ENCODE measurements at places on chromosomes 13 and 19.

DNA sequence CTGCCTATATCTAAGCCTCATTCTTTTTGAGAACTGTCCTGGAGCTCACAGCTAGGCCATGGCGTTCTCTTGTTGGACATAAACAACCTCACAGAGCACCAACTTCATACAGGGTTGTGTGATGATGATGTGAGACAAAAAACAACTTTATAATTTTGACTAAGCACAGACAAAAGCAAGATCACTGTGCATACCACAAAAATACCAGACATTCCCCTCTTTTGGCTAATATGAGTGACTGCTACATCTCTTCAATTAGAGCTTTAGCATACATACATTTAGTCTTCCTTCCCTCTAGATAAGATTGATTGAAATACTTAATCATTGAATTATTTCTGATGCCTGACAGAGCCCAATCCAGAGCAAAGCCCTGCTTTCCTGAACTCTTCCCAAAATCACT is 8.3 kb downstream of the MAB21L1 start:
- no peak for DNase-seq

DNA sequence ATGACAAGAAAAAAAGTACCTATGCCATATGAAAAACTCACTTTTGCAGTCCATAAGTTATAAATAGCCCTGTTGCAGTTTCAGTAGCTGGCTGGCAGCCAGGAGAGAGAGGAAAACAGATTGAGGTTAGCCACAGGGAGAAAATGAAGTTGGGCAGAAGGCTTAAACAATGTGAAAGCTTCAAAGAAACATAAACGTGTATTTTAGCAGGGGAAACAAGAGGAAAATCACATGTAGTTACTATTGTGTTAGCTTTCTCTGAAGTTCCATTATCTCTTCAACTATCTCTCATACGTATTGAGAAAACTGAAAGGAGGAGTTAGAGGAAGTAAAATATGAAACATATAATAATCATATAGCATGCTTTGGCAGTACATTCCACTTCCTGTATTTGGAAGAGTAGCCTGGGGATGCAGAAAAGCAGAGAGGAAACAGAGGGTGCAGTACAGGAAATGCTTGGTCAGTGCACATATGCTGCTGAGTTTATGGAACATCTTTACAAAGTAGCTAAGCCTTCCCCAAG is 1551.1 kb downstream of the EFNB2 start:
- no peak for DNase-seq

DNA sequence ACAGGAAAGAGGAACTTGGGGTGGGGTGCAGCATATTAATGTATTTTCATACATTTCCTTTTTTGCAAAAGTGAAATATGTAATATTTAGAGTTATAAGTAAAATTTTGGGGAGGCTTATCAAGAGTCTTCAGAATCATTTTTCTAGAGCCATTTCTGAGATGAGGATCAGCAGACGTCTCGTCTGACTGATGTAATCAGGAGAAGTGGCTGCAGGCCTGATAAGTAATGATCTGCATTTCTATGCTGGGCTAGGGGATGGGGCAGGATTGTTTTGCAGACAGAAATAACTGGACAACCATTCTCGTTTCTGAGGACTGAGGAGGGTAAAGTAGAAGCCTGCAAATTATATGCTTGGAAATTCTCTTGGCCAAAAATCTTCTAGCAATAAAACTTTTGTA is 89.2 kb upstream of the ARGLU1 start:
- no peak for DNase-seq

DNA sequence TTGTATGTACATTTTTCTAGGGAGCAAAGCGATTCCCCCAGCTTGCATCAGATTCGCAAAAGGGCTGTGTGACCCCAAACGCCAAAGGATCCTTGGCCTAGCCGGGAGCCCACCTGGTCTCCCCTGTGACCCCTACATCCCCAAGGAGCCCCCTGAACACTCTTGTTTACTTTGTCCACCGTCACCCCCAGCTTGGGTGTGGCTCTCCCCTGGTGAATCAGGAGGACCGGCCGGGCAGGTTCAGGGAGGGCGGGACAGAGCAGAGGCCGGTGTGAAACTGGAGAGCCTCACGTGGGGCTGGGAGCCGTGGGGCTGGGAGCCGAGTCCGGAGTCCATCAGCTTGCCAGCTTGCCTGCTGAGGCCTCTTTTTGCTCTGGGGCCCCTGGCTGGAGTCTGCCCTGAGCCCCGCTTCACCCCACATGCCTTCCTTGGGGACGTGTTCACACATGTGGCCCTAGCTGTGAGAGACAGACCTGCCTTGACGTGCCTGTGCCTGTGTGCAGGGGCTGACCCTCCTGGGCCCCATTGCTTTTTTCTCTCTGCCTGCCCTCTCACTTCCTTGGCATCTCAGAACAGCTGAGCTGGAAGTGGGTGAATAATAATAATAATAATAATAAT is 2.0 kb downstream of the ITPKC start:
- DNase-seq, result no peak

- no peak for DNase-seq
Observed at GRCh38 chr19:56356944-56357343, 36.4 kb downstream of the ZNF582 start.

- DNase-seq, result no peak
Observed at GRCh38 chr13:79867254-79867653, 386.3 kb downstream of the NDFIP2 start.

DNA sequence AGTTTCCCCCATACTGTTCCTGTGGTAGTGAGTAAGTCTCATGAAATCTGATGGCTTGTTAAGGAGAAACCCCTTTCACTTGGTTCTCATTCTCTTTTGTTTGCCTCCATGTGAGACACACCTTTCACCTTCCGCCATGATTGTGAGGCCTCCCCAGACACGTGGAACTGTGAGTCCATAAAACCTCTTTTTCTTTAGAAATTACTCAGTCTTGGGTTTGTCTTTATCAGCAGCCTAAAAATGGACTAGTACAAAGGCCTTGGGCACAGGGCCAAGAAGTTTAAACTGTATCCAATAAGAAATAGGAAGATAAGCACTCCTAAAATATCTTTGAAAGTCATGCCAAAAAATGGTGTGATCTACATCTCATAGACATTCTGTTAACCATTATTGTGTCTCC is 176.9 kb downstream of the TBC1D4 start:
- DNase-seq, result no peak

DNA sequence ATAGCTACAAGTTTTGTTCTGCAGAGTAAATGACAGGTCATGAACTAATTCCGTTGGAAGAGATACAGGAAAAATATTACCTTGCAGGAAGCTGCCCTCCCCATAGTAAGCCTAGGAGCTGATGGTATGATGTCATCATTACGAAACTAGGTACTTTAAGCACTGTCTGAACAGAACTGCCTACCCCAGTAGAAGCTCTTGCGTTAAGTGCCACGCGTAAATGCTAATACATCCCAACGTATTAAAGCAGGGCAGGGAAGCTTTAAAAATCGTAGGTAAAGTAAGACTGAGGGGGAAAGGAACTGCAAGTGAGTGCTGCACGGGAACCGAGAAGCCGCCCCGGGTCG is 572 bp downstream of the UGGT2 start:
- no peak for DNase-seq

DNA sequence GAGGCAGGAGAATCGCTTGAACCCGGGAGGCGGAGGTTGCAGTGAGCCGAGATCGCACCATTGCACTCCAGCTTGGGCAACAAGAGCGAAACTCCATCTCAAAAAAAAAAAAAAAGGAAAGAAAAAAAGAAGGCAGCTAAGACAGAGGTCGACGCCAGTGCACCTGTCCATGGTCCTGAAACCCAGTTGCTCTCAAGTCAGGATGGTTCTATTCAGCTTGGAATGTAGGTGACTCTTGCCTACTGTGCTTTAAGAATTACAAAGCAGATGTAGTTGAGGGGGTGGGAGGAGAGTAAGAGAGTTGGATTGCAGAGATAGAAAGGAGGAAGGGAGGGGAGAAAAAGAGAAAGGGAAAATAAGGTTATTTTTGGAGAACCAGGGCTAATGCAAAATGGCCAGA is 18.7 kb downstream of the CACNG7 start:
- DNase-seq, result no peak

- no peak for DNase-seq
Observed at GRCh38 chr13:111338841-111339240, 18.4 kb downstream of the TEX29 start.

DNA sequence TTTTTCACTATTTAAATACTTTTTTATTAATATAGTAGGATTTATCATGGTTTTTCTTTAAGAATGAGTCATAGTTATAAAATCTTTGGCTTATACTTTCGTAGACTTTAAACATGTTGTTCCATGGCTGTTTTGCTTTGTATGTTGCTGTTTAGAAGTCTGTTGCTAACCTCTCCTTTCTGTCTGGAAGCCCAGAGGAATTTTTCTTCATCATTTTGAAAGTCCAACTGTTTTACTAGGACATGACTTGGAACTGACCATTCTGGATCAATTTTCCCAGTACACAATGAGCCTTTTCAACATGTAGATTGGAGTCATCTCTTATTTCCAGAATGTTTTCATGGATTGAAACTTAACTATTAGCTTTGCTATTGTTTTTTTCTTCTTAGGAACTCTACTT is 7.9 kb downstream of the CAB39L start:
- DNase-seq, result no peak

DNA sequence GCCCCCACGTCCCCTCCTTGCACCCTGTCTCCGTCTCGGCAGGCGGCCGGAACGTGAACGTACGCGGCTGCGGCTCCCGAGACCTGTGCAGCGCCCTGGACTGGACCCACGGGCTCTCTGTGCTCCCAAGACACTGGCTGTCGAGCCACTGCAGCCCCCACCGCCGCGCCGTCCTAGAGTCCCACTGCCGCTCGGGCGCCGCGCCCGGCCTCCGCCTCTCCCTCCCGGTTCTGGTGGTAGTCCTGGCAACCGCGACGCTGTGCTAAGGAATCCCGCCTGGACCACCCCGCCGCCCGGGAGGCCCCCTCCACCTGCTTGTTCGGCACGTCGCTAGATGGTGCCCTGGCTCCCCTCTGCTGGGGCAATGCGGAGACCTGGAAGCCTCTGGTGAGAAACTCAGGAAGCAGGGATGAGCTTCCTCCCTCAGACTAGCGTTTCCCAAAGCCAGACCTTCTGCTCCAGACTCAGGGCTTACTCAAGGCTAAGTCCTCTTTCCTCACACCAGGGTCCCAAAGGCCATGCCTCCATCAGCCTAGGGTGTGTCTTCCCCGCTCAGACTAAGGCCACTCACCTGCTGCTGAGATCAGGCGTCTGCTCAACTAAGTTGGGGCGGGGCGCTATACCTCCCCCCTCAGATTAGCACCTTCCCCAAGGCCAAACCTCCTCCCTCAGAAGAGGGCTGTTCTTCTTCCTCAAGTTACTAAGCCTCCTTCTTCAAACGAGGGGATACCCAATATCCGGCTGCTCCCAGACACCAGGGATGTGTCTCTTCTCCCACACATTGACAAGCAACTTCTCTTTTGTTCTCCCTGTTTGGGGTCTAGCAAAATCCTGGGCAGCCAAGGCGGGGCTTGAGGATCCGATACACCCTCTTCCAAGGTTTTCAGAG is 16.1 kb upstream of the IRGC start:
- DNase-seq, result no peak

GRCh38 chr13:27619728-27620376 is 477 bp downstream of the LNX2 start:
- DNase-seq, result peak; percentile 33

DNA sequence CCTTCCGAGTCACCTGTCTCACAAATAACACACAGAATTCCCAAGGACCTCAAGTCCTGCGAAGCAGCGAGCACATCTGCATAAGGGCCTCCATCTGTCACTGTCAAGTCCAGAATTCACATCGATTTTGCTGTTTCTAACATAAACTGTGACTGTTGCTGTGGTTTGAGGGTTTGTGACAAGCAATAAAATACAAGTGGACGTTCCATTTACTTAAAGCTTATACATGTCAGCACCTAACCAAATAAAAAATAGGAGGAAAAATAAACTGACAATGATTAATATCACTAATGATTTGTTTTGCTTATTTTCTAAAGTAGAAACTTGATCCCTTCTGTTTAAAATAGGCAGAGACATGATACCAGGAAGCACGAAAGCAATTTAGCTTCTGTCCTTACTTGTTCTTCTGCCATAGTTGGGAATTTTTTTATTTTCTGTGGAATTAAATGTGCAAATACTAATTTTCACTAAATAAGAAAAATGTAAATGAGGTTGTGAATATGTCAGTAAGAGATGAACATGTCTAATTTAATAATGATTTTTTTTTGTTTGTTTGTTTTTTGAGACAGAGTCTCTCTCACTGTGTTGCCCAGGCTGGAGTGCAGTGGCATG is 279.1 kb downstream of the FGF9 start:
- no peak for DNase-seq

GRCh38 chr19:2837430-2837829 is 3.8 kb upstream of the ZNF555 start:
- DNase-seq, result no peak

- DNase-seq, result no peak
Observed at GRCh38 chr13:112605531-112605990, 17.6 kb upstream of the TUBGCP3 start.

DNA sequence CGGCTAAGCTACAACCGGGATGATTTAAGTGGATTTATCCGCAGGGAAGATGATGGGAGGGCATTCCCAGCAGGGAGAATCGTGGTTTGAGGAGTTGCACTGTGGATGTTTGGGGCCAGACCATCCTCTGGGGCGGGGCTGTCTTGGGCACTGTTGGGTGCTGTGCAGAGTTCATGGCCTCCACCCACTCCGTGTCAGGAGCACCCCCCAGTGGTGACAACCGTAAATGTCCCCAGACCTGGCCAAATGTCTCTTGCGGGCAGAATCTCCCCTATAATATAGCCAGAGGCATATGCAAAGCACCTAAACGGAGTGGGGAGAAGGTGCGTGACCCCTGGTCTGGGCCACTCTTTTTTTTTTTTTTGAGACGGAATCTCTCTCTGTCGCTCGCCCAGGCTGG is 40.2 kb downstream of the SMIM24 start:
- peak; percentile 30 for DNase-seq

DNA sequence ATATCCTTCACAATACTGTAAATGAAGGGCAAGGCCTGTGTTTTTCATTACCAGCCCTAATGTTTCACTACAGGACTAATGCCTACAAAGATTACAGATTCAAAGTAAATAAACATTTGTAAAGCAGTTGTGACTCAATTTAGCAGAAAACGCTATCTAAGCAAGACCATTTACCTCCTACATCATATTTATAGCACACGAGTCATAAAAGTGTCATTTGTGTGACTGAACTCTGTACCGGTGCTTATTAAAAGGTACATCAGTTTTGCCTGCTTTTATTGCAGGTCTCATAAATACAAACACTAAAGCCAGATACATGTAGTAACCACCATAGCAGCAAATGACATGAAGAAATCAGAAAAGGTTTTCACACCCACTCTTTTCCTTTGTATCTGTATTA is 61.5 kb upstream of the SLC15A1 start:
- DNase-seq, result no peak

DNA sequence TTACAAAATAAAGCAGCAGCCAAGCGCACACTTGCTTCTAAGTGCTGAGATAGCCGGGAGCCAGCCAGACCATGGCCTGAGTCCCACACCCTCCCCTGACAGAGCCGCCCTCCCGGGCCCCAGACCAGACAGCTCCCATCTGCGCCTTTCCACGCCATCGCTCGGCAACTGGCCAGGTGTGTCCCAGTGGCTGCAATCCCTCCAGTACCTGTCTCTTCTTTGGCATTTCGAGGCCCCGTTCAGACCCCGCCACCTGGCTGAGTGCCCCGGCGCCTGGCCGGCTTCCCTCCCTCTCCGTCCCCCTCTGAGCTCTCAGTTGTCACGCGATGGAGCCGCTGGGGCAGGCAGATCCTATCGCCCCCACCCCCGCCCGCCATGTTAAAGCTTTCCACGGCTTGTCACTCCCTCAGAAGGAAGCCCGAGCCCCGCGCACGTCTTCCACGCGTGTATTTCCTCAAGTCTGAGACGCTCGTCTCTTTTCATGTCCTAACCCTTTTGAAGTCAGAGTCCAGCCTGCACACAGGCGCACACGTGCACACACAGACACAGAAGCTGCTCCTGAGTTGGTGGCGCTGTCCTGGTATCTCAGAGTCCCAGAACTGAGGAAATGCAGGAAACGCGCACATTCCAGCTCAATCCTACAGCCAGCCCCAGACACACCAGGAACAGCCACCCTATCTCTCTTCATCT is 7.9 kb downstream of the MLLT1 start:
- no peak for DNase-seq

All from stimulated activated CD8-positive, alpha-beta memory T cell treated with anti-CD3 and anti-CD28 coated beads, Interleukin-7, amount 100 ng/mL, for 4 hours (primary cell).